ENCODE measurements at places on chromosomes 6 and 20.

GRCh38 chr6:82371799-82372546, 8.4 kb downstream of the TPBG start:
- DNase-seq, result no peak

DNA sequence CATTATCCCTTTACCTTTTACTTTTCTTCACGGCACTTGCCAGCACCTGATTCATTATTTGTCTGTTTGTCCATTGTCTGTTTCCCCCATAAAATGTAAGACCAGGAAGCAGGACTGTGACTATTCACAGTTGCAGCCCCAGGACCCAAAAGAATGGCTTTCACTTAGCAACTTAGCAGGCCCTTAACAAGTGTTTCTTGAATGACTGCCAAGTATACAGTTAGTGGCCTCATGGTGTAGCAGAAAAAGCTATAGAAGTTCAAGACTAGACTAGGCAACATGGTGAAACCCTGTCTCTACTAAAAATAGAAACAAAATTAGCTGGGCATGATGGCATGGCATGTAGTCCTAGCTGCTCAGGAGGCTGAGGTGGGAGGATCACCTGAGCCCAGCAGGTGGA, 4.3 kb downstream of the SLC26A8 start:
- DNase-seq, result peak; percentile 39

DNA sequence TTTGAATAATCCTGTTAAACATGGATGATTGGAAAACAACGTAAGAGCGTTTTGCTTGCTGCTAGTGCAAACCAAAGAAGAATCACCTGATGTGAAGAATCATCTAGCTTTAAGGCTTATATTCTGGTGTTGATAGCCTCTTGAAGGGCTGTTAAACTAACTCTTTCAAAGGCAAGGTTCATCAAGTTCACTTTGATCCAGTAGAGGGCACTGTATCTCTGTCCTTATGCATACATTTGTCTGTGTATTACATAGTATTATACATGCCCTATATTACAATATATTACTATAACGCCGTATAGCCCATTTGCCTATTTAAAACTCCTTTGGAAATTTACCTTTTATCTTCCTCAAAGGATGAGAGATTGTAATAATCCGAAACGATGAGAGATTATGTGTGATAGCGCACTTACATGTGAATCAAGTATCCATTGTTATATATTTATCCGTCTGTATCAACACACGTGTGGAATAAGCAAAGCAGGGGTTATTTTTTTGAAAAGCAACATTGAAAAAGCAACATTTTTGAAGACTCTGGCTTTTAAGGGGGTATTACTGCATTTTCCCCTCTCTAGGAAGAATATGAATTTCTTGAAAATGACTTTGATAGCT, 50.8 kb upstream of the NRN1 start:
- peak; percentile 48 for DNase-seq

DNA sequence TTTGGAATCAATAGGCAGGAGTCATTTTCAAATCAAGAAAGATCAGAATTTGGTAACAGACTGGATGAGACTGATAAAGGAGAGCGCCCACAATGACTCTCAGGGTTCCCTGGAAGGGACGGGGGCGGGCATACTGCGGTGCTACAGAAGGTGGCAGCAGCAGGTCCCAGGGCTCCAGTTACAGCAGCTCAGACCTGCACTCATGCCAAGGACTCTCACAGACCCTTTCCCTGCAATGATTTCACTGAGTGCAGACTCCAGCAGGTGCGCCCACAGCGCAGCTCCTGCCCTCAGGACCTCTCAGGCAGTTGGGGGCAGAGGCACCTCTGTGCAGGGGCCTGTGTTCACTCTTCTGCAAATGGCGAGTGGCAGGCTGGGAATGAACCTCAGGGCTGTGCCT, 359.8 kb downstream of the ZFAND3 start:
- DNase-seq, result no peak

DNA sequence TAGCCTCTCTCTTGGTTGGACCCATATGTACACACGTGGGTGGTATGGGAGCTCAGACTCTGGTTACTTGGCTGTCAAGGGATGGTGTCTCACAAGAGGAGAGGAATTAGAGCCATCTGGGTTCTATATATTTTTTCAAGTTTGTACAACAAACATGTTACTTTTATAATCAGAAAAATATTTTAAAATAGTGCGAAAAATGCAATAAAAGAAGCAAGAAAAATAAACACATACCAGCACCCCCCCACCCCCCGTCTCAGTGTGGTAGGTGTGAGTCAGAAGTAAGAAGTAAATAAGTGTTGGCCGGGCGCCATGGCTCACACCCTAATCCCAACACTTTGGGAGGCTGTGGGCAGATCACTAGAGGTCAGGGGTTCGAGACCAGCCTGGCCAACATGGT, 2.1 kb upstream of the TIAM2 start:
- DNase-seq, result no peak

DNA sequence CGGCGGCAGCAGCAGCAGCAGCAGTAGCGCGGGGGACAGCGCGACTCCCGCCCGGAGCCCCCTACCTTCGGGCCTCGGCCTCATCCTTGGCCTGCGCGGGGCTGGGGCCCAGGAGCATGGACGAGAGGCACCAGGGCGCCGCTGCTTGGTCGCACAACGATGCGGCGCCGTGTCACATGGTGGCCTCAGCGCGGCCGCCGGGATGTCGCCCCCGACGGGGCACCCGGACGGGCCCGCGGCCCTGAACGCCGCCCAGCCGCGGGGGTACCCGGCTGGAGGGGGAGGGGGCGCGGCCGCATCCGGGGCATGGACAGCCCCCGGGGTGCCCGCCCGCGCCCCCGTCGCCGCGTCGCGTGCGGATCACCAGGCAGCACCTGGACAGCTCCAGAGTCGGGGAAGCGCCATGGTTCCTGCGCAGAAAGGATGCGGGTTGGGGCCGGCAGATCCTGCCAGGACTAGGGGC, 57.1 kb downstream of the CDH22 start:
- peak; percentile 65 for DNase-seq

- no peak for DNase-seq
Observed at GRCh38 chr20:1818247-1818840, 76.9 kb upstream of the SIRPA start.

GRCh38 chr6:156783958-156784357, 6.8 kb downstream of the ARID1B start:
- DNase-seq, result no peak

GRCh38 chr6:15659181-15659580, 3.6 kb downstream of the DTNBP1 start:
- DNase-seq, result no peak

- DNase-seq, result no peak
Observed at GRCh38 chr20:14523090-14523489, 185.7 kb upstream of the FLRT3 start.
